ENCODE measurements at places on chromosomes 16 and 17.

DNA sequence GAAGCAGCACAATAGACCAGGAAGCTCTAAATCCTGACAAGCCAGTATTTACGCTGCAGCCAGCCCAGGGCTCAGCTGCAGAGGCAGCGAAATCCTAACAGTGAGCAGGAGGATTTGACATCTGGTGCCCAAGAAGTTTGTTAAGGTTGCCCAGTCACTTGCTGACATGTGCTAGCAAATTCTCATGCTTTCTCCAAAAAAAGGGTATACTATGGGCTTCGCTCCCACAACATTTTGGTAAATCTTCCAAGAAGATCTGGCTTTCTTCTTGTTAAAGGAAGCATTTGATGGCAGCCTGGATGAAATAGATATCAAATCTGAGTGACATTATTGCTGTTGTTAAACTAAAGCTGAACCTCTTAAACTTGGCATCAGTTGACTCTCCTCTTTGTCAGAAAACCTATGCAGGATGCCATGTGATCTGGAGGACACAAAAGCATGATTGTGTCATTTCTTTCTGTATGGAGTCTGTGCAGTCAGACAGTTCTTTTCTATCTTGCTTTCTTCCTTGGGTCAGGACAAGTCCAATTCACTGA is 949.7 kb upstream of the RBFOX1 start:
- no peak for DNase-seq

- peak; percentile 27 for DNase-seq
Measured at GRCh38 chr16:57591086-57591869, 37.2 kb upstream of the ADGRG1 start.

- no peak for DNase-seq
Measured at GRCh38 chr16:89187770-89188392, 12.5 kb downstream of the SLC22A31 start.

GRCh38 chr17:27403480-27404005 is 52.7 kb upstream of the KSR1 start:
- no peak for DNase-seq

DNA sequence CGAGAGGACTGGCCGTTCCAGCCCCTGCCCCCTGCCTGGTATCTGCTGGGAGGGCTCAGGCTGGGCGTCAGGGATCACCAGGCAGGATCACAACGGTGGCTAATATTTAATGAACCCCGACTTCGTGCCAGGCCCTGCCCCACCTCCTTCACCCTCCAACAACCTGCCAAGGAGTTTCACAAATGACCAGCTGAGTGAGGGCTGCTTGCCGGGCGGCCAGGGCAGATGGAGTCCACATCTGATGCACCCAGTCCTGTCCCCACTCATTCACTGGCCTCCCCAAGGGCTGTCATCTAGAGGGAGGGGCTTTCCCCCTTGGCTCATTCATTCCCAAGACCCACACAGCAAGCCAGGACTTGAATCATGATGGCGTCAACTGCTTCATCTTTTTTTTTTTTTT is 17.5 kb downstream of the UBALD1 start:
- DNase-seq = no peak

GRCh38 chr17:44540246-44541084 is 16.8 kb upstream of the FZD2 start:
- DNase-seq = no peak

GRCh38 chr17:49589577-49589927 is 13.9 kb downstream of the NXPH3 start:
- no peak for DNase-seq

DNA sequence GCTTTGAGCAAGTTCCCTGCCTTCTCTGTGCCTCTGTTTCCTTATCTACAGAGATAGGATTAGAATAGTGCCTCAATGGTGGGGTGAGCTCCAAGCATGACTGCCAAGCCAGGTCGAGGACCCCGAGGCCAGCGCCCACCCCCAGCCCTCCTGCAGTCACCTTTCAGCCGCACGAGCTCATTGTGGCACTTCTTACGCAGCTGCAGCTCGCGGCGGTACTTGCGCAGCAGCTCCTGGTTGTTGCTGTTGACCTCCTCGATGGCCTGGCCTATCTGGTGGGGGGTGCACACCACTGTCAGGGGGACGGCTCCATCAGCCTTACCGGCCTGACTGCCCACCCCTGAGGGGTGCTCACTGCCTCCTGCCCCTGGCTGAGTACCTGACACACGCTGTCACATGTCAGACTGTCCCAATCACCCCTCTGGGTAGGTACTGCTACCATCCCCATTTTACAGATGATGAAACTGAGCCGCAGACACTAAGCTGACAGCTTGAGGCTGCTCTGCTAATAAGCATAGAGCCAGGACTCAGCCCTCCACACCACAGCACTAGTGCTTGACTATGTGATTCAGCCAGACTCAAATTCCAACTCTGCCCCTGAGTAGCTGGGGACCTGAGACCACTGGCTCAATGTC is 31.3 kb downstream of the KATNB1 start:
- no peak for DNase-seq

GRCh38 chr16:12419151-12419550 is 384.5 kb downstream of the CPPED1 start:
- no peak for DNase-seq

- no peak for DNase-seq
Measured at GRCh38 chr16:73202161-73202729, 154.3 kb upstream of the ZFHX3 start.

DNA sequence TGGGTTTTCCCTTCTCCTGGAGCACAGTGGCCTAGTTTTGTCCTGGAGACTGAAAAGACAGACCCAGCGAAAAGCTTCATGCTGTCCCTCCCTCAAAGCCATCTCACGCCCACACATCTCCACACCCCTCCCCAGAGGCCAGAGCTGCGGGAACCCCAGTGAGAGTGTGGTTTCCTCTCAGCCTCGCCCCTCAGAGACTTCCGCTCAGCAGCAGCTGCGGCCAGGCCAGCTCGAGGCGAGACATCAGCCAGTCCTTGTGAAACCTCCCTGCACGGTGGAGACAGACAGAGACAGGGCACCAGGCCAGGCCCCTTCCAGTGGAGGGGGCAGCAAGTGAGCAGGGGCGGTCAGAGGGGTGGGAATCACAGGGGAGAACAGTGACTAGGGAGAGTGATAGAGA is 77.0 kb upstream of the TNRC6C start:
- no peak for DNase-seq

DNA sequence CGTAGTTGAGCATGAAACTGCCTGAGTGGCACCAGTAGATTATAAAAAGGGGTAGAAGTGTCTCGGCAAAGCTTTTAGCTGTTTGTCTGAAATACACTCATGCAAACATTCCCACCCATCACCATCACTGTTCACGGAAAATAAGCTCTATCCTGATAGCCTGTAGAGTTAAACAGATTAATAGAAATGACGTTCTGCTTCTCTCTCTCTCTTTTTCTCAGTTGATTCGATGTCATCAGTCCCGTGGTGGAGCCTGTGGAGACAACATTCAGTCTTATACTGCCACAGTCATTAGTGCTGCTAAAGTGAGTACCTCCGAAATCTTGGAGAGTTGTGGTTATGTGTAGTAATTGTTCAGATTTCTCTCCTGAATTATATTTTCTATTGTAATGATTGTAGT is 224.7 kb downstream of the BCAS3 start:
- no peak for DNase-seq

DNA sequence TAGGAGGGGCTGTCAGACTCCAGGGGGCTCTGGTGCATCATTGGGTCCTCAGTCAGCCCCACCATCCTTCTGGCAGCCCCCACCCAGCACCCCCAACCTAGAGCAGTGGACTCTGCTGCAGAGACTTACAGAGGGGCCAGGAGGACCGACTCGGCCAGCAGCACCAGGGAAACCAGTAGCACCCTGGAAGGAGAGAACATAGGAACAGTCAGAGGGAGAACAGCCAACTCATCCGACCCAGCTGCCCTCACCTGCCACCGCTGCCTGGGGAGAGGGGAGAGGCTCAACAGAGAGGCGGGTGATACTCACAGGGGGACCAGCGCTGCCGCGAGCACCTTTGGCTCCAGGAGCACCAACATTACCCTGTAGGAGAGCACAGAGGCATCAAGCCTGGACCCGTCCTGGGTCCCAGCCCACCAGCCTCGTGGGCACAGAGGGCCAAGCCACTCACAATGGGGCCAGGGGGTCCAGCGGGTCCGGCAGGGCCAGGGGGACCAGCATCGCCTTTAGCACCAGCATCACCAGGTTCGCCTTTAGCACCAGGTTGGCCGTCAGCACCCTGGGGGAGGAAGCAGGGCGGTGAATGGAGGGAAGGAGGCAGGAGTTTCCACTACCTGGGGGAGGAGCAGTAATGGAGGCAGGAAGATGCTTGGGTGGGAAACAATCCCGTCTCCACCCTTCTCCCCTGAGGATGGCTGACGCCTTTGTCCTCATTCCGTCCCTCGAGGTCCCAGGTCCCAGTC is 11.7 kb downstream of the COL1A1 start:
- DNase-seq = no peak

DNA sequence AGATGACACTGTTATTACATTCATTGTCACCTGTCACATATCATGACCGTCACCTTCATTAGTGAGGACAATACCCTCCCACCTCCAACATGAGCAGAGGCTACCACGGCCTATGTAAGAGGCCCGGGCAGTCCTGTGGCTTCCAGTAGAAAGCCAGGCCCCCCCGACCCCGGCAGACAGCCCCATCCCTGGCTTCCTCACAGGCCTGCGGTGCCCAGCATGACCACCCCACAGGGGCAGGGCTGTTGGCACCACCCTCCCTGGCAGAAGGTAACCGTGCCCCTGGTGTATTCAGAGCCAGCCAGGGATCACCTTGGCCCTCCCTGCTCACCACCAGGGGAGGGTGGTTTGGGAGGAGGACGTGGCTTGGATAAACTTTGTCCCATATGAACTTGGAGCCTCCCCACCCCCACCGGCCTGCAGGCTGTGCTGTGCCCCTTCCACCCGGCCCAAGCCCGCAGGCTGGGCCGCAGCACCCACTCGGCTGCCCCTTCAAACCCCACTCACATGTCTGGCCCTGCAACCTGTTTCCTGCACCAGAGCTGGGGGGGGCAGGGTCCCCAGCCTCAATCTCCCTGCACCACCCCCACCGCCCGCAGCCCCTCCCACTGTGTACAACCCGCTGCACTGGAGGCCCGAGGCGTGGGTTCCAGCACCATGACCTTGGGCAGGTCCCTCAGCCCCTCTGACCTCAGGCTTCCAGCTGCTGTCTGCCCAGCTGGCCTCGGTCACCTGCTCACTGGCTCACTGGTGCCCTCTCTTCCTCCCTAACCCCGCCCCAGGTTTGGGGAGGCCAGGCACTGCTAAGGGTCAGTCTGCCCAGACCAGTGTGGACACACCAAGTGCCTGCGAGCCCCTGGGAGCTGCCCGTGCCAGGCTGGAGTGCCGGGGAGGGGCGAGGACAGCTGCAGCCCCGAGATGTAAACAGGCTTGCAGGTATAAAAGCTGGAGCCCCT is 12.4 kb upstream of the AATK start:
- DNase-seq = no peak

DNA sequence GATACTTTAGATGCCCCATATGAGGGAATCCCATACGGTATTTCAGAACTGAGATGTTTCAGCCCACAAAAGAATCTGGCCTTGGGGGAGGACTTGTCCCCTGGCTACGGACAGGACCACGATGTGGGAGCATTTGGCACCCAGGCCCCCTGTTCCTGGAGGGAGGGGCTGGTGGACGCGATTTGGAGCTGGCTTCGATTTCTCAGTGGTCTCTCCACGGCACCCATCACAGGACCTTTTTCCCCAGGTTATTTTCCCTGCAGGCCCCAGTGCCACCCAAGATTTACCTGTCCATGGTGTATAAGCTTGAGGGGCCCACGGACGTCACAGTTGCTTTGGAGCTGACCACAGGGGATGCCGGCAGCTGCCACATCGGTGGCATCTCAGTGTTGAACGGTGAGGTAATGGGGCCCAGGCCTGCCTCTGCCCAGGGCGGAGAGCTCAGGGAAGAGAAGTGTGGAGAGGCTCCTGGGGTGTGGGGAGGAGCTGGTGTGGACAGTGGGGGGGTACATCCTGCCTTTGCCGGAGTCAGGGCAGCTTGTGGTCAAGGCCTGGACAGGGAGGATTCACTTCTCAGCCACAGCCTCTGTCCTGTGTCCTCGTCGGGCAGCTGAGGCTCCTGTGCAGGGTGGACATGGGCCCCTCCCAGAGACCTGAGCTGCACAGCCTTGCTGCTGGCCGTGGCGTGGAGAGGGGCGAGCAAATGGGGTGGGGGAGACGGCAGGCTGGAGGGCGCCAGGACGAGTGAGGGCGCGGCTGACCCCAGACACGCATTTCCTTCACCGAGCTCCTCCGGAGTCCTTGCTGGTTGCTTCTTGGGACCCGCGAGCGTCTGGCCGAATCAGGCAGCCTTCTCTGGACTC is 9.9 kb downstream of the ENGASE start:
- no peak for DNase-seq

GRCh38 chr17:18002171-18002570 is 29.5 kb downstream of the DRC3 start:
- DNase-seq = no peak

- DNase-seq = no peak
Measured at GRCh38 chr17:73027130-73027741, 65.3 kb downstream of the SLC39A11 start.

- DNase-seq = no peak
Measured at GRCh38 chr17:18157354-18157985, 26.2 kb upstream of the ALKBH5 start.

- no peak for DNase-seq
Measured at GRCh38 chr17:29557085-29557738, 9.6 kb downstream of the ABHD15 start.

DNA sequence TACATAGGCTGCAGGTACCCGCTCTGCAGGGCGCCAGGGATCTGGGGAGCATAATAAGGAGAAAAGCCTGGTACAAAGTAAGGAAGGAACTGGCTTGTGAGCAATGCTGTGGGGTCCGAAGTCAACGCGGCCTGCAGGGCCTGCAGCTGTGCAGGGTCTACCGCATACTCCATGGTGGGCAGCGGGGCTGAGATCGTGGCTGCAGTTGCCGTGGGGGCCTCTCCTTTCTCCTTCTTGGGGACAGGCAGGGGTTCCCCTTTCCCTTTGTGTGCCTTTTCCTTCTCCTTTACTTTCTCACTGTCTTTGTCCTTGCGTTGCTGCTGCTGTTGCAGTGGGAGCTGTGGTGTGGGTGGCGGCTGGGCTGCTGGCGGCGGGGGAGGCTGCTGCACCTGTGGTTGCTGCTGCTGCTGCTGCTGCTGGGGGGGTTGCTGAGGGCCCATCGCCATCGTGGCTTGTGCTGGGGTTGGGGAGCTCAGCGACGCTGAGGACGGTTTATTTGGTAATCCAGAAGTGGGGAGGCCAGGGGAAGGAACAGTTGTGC is 259.6 kb downstream of the ZFHX3 start:
- DNase-seq = no peak

- no peak for DNase-seq
Measured at GRCh38 chr16:23929856-23930255, 94.1 kb downstream of the PRKCB start.

GRCh38 chr16:4314532-4315185 is 1.2 kb upstream of the GLIS2 start:
- no peak for DNase-seq

- DNase-seq = no peak
Measured at GRCh38 chr16:63744077-63744874, 1377.6 kb downstream of the CDH11 start.

DNA sequence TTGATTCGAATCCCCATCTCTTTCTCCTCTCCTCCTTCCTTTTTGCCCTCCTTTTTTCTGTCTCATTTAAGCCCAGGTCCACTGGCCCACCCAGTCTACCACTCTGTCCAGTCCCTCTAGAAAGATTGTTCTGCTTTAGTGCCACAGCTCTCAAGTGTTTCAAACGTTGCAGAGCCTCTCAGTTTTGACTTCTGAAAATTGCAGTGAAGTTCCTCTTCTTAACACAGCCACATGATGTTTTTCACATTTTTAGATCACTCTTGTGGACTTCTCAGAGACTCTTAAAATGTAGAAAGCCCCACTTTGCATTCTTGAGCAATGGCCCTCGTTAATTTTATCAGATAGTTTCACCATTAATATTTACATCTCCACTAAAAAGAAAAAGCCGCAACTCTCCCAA is 253.1 kb downstream of the HAPSTR1 start:
- DNase-seq = no peak
